Activated CD8-positive, alpha-beta memory T cell treated with anti-CD3 and anti-CD28 coated beads for 1 hour (primary cell): ENCODE measurements at places on chromosomes 11 and 22.

DNA sequence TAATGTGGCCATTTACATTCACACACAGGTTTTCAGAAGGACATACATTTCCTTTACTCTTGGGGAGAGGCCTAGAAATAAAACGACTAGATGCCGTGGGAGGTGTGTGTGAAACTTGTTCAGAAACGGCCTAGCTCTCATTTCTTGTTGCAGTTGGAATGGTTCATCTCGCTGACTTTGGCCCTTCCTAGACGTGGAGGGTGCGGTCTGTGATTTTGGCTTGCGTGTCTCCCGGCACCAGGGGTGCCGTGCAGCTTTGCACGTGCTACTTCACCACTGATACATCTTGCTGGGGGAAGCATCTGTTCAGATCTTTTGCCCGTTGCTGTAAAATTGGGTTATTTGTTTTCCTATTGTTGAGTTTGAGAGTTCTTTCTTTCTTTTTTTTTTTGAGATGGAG, 3.1 kb upstream of the PRR33 start:
- DNase-seq: no peak

DNA sequence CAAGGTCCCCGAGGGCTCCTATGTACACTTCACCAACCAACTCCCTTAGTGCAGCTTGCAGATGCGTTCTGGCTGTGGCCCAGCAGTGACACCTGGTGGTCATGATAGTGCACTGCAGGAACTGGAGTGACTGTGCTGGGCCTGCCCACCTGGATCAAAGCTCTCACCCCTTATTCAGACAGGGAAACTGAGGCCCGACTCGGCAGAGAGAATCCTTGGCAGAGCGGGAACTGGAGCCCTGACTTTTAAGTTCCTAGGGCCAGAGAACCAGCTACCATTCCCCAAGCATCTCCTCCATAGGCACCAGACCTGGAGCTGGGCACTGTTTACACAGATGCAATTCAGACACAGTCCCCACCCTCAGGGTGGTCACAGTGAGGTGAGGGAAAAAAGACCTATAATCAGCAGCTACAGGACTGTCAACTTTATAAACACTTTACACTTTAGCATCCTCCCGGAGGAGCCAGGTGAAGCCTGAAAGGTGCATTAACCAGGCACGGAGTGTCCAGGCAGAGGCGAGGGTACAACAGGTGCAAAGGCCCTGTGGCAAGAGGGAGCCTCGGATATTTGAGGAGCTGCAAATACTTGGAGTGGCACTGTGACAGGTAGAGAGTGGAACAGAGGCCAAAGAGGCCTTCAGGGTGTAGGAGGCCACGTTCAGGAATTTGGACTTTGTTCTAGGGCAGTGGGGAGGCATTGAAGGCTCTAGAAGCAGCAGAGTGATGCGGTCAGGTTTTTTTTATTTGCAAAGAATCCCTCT, 22.0 kb downstream of the RHBDD3 start:
- DNase-seq: no peak

GRCh38 chr11:27635567-27636037, 64.7 kb downstream of the BDNF start:
- no peak for DNase-seq

DNA sequence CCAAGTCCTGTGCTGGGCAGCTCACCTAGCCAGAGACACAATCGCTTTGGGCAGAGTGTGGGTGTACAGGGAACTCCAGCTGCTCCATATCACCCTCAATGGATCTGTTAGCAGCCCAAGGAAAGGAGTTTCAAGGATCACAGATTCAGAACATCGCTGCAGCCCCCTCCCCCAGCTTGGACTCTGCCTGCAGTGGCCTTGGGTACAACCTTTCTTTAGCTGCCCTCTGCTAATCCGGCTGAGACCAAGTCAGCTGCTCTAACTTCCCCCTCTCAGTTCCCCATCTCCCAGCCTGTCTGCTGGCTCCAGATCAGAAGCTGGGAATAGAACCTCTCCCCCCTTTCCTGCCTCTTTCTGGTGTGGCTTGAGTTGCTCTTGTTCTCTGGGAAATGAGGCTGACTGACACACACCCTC, 1.3 kb downstream of the TMEM86A start:
- no peak for DNase-seq

- no peak for DNase-seq
Observed at GRCh38 chr11:34086554-34087283, 18.7 kb upstream of the NAT10 start.

DNA sequence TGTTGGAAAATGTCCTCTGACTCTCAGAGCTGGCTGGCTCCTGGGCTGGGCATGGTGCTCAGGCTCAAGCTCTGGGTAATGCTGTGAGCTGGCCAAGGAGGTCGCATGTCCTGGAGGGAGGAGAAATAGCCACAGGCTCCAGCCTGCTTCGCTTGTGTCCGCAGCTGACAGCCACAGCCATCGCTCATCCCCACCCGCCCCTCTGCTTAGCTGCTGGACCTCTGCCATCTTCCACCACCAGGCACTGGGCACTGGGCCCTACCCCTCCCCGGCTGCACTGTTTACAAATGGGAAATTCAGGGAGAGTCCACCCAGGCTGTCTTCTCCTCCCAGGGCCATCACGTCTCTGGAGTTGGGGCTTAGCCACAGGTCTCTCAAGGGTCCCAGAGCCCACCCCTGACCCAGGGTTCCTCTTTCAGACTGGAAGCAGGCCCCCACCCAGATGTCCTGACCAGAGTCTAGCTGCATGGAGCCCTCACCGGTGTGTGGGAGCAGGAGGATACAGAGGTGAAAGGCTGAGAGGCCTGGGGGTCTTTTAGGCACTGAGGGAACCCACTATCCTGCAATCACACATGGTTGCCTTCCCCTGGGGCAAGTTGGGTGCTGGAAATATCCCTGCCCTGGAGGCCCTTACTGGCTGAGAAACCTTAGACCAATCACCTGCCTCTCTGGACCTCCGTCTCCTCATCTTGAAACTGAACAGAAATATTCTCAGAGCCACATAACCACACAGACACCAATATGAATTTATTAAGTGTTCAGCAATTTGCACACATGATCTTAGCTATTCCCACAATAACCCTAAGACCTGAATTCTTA, 62.7 kb downstream of the CD82 start:
- DNase-seq: no peak
